NCI-H2081 (cell line): ENCODE measurements at places on chromosomes 13 and 19.

GRCh38 chr13:109883181-109884180 is 97.1 kb upstream of the IRS2 start:
- DNase-seq: no peak

DNA sequence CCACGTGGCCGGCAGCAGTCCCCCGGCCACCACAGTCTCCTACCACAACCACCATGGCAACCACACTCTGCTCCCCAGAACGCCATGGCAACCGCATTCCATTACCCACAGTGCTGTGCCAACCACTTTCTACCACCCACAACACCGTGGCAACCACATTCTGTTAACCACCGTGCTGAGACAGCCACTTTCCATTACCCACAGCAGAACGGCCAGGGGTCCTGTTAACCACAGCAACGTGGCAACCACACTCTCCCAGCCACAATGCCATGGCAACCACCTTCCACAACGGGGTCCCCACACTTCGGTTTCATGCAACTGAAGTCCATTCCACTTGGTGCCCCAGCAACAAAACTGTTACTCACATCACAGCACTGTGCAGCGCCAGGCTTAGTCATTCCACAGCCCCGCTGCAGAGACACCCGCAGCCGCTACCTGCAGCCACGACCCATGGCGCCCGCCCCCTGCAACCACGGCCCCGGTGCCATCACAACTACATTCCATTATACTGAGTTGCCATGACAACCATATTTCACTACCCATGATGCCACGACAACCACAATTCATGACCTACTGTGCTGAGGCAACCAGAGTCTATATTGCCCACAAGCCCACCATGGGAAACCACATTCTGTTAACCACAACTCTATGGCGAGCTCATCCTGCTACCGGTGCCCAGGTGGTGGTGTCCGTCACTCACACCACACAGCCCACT is 10.0 kb downstream of the DPF1 start:
- no peak for DNase-seq

- DNase-seq: no peak
Observed at GRCh38 chr13:73286942-73287620, 228.3 kb downstream of the KLF5 start.

GRCh38 chr19:24071078-24071477 is 15.9 kb upstream of the ZNF254 start:
- DNase-seq: no peak

DNA sequence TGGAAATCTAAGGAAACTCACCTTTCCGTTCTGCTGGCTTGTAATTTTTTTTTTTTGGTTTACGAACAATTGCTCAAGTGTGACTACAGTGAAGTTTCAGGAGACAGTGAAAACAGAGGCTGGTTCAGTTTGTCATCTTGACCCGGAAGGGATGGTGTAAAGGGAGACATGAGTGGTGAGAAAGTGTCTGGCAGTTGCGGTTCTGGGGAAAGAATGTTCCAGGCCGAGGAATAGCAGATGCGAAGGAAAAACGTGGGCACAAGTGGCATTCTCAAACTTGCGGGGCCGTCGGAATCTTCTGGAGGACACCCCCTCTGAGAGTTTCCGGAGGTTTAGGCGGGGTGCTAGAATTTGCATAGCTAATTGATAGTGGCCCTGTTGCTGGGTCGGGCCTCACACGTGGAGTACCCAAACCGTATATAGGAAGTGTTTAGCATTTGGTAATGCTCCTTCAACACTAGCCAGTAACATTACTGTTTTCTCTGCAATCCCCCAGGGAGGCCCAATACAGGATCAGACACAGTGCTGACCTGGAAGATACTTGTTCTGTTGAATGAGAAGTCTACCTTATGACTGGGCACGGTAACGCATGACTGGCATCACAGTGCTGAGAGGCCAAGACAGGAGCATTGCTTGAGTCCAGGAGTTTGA is 2.8 kb upstream of the TNFSF9 start:
- no peak for DNase-seq

GRCh38 chr13:113741191-113741668 is 17.8 kb upstream of the TMEM255B start:
- DNase-seq: no peak

DNA sequence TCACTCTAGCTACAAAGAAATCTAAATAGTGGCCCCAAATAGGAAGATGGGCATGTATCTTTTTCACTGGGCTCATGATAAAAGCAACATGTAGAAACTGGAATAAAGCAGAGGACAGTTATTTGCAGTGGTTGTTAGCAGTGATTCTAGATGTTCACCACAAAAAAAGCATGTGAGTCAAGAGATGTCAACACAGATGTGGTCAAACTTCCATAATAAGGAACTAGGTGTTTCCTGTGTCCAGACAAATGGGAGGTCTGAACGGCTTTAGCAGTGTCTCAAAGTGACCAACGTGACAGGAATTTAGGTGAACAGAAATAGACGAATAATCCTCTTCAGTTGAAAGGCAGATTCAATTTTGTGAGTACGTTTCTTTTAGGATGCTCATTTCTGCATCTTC is 162.7 kb downstream of the TBC1D4 start:
- DNase-seq: no peak

DNA sequence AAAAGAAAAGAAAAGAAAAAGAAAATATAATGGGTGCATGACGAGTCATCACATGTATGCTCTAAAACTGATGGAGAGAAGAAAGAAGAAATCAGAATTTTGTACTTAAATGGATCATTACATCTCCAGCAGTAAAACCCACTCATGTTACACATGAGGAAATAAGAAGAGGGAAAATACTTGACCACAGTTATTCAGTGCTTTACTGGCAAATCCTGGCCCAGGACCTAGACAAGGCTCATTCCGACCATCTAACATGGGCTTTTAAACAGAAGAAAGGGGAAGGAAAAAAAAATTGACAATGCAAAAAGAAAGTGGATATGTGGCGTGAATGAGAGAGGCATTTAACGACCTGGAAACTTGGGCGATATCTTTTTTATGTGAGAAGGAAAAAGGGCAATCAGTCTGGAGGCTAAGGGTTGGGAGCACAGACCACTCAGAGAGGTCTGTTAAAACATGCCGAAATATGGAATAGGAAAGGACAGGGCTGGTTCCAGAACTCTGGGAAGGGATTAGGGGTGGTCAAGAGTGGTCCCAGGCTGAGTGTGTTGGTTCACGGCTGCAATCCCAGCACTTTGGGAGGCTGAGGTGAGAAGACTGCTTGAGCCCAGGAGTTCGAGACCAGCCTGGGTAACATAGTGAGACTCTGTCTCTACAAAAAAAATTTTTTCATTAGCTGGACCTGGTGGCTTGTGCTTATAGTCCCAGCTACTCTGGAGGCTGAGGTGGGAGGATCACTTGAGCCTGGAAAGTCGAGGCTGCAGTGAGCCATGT is 1.6 kb downstream of the SIGLECL1 start:
- DNase-seq: no peak

DNA sequence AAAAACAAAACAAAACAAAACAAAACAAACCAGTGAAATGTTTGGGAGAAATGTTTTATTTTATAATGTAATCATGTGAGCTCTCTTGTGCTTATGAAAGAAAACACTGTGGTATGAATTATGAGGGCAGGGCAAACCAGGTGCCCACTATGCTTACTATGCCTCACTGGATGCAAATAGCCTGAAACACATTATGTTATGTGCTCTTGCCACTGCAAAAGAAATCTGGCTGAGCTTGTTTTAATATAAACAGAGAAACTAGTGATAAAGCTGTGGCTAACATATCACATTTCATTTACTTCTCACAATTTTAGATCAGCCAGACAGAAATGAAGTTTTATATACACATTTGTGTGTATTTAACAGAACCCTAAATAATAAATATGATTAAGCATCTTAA is 8.7 kb upstream of the NBEA start:
- DNase-seq: peak; percentile 43

DNA sequence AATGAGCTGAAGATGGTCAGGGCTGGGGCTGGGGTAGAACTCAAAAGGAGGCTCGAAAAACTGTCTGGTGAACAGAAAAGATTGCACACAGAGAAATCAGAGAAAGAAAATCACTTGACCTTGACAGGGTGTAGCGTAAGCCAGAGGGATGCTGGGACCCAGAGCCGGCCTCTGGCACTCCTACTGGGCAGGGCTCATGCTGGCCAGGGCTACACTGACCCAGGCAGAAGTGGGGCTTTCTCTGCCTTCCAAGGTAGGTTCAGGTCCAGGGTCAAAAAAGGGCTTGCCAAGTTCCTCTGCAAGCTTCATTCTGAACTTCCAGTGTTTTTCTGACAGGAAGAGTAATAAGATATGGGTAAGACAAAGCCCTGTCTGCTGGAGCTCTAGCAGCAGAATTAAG is 56.2 kb downstream of the LATS2 start:
- DNase-seq: no peak

- no peak for DNase-seq
Observed at GRCh38 chr19:30332445-30333234, 39.5 kb upstream of the ZNF536 start.

- no peak for DNase-seq
Observed at GRCh38 chr19:28864024-28864503, 348.9 kb downstream of the UQCRFS1 start.

DNA sequence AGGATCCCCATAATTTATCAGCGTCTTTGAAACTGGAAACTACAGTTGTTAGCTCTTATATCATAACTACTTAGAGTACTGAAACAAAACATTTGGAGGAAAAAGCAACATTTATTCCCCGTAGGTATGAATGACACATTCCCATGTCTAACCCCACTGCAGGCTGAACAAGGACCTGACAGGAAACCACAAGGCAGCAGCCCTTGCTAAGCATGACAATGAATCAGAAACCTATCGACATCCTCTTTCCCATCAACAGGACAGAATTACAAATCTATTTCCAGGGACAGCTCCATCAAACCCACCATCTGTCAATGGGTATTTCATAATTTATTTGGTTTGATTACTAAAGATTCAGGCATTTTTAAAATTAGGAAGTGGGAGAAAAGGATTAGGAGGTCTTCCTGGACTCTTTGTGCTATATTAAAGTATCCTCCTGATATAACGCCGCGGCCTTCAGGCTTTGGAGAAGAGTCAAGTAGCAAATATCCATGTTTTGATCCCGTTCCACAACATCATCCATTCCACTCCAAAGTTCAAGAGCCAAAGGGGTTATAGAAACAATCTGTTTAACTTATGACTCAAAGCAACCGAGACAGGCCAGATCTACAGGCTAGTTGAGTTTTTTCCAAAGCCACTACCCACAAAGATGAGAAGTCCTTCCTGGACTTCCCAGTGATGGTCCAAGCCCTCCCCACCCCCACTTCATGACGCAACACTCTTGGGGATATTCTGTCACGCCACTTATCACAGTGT is 51.1 kb downstream of the FAM216B start:
- DNase-seq: no peak

GRCh38 chr19:19348266-19348665 is 27.6 kb downstream of the MAU2 start:
- DNase-seq: no peak

DNA sequence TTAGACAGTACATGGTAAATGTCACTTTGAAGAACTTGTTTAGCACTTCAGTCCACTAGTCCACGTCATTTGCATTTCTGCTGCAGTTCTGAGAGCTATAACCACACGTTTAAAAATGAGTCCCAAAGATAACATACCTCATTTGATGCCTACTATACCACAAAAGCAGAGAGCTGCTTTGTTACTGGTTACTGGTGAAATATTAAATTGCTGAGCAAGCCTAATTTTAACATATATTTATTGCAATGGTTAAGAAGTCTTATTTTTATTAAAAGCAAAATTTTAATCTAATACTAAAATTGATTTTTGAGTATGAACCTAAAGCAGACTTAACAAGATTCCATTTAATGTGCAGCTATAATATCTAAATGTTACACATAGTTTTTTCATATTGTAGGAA is 1949.7 kb upstream of the PRR20A start:
- DNase-seq: no peak
